ENCODE measurements at places on chromosomes 12 and 14.

DNA sequence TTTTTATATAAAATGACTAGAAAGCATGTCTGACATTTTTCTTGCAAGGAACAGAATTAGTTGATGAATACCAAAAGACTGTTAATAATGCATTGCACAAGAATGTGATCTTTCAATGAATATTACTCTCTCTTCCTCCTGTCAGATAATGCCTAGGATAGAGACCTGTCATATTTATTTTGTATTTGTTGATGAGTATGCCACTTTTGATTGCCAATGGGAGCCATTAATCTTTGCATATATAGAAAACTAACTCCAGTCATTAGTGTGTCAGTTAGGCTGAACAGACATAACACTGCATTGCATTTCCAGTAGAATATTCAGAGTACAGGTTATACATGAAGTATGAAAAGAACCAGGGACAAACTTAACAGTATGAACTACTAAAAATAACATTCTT lies 1125.3 kb downstream of the LRFN5 start:
- no peak for DNase-seq

DNA sequence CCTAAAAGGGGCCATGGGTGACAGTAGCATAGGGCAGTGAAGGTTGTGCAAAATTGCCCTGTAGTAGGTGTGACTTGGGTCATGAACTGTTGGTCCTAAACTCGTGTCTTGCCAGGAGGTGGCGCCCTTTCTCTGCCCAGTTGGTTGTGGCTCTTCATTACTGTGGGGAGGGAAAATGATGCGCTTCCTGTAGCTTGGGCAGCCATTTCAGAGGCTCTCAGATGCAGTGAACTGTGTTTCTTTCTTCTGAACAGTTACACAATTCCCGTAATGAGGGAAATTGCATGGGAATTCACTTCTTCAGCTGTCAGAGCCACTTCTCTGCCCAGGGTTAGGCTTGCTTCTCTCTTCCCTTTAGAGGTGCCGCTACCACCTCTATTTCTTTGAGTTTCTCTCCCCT lies 148.1 kb upstream of the NRXN3 start:
- peak; percentile 52 for DNase-seq

DNA sequence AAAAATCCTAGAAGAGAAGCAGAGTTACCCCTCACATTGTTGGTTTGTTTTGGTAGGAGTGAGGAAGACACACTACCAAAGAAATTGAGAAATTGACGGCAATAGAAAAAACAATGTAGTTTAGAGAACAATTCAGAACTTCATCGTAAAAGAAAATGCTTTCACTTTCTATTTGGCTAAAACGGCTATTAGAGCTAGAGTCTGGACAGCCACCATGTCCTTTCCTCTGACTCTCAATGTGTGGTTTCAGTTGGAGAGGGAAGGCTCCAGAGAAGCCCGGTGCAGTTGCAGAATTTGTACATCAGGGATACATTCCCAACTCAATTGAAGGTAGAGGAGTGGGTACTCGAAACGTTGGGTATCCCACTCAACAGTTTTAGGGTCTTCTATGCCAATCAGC lies 535.3 kb downstream of the GALC start:
- no peak for DNase-seq

GRCh38 chr12:31790759-31791158 lies 61.9 kb upstream of the AMN1 start:
- no peak for DNase-seq

DNA sequence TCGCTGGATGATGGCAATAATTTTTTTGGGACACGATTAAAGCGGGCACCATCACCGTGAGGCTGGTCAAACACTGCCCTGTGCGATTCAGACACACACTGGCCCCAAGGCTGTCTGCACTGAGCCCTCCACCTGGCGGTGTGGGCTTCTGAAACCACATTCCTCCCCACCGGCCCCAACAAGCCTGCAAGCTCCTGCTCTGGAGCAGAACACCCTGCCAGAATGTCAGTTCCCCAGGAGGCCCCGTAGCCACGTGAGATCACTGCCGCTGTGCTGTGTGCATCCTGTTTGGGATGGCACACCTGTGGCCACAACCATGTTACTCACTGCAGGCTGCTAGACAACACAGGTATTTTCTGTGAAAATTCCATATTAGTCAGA lies 7.9 kb downstream of the GSC start:
- no peak for DNase-seq

GRCh38 chr14:102749393-102750305 lies 27.6 kb upstream of the TRAF3 start:
- no peak for DNase-seq

GRCh38 chr14:64990296-64990695 lies 3.6 kb downstream of the FNTB start:
- no peak for DNase-seq

- DNase-seq: no peak
These were observed 16.0 kb downstream of the FOS start for GRCh38 chr14:75294649-75295033.

GRCh38 chr12:105477873-105478272 lies 147.4 kb downstream of the C12orf75 start:
- DNase-seq: no peak

DNA sequence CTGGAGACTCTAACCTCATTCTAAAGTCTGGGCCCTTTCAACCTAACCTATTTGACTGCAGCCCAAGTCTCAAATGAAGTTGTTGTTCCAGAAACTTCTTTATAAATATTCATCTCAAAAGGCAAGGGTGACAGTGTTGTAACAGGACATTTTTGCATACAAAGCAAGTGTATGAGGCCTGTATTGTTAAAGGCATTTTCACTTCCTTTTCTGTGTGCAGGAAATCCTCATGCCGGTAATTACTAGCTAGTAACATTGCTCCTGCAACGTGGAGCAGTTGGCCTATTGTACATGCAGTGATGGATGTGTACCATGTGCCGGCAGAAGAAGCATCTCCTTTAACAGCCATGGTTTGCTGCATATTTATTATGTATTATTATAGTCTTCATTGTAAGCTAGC lies 156.5 kb upstream of the RMST start:
- no peak for DNase-seq

DNA sequence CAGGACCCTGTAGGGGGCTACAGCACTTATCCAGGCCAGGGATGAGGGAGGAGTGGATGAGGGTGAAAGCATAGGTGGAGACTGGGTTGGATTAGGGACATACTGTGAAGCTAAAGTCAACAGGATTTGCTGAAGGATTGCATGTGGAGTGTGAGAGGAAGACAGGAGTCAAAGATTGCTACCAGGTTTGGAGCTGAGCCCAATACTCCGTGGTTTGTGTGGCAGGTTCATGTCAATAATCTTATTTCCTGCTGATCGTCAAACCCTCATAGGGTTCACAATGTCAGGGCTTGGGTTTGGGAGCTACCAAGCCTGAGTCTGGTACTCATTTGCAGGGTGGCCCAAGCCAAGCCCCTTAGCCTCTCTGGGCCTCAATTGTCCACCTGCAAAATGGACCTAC lies 77.1 kb upstream of the PLXNC1 start:
- no peak for DNase-seq

DNA sequence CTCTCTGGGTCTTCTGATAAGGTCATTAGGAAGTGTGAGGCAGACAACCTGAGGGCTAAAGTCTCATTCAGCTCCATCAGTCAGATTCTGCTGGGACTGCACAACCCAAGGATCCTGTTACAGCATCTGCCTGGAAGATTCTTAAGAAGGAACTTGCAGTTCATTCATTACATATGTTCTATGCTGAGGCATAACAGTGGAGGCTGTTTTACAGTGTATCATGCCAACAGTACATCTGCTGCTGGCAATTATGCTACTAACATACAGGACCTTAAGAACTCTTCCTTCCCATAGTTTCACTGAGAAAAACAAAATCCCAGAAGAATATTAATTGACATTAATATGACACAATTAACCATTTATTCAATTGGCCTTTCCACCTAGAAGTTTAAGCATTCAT lies 968.6 kb downstream of the DIO2 start:
- no peak for DNase-seq

GRCh38 chr12:92130999-92131398 lies 14.6 kb downstream of the BTG1 start:
- DNase-seq: no peak

DNA sequence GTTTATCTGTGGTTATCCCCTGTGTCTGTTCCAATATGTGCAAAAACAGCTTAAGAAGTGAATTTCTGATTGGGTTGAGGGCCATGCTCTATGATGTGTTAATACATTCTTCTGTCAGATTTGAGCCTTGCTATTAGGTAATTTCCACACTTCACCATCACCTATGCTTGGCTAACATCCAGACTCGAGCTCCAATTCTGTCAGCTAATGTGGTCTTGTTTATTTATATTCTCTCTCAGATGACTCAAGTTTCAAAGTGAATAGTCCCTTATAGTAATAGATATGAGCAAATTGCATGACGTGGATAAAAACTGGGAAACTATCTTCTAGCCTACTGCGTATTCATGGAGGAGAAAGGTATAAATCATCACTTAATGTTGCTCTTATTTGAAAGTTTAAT lies 451.3 kb downstream of the SNAPC1 start:
- peak; percentile 48 for DNase-seq

- peak; percentile 63 for DNase-seq
These were observed 716 bp downstream of the RIOX1 start for GRCh38 chr14:73491256-73492042.

- peak; percentile 46 for DNase-seq
These were observed 85.6 kb downstream of the MSRB3 start for GRCh38 chr12:65364046-65364445.

GRCh38 chr12:53963005-53963404 lies 8.3 kb downstream of the HOXC12 start:
- DNase-seq: no peak

- no peak for DNase-seq
These were observed 55.6 kb upstream of the CISTR start for GRCh38 chr12:53807322-53807860.

DNA sequence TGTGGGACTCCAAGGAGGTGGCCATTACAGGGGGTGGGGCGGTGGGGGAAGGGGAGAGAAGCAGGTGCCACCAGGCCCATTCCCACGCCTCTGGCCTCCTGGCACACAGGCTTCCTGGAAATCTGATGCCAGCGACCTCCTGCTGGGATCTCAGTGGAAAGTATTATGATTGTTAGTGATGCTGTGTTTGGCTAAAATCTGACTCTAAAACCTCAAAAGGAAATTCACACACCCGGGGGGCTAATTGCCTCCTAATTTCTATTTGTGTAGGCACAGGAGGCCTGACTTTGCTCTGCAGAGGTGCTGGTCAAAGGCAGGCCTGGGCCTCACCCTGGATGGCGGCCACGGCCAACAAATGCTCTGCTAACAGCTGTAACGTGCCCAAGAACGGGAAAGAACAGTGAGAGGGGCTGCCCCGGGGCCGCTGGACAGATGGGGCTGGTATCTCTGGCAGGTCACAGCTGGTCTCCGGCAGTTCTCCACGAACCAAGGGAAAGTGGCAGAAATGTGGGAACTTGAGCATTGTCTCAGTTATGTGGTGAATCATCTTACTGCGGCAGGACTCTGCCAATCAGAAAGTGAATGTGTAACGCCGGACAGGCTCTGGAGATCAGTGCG lies 14.3 kb downstream of the FAM181A start:
- DNase-seq: peak; percentile 38

GRCh38 chr12:64412459-64412858 lies 8.3 kb downstream of the XPOT start:
- peak; percentile 44 for DNase-seq

DNA sequence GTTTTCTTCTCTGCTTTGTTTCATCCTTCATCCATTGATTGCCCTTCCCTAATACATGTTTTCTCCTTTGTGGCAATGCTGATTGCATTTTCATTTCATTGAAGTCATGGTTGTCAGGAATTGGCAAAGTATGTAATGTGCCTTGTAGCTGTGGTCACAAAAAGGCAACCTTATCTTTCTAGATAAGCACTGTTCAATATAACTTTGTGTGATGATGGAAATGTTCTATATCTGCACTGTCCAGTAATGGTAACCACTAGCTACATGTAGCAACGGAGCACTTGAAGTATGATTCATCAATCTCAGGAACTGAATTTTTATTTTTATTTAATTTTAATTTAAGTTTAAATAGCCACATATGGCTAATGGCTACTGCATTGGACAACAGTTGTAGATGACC lies 79.8 kb downstream of the PCNX1 start:
- no peak for DNase-seq

- DNase-seq: no peak
These were observed 1.1 kb downstream of the EMP1 start for GRCh38 chr12:13197526-13198143.

GRCh38 chr12:5035618-5036017 lies 8.1 kb upstream of the KCNA5 start:
- DNase-seq: no peak

DNA sequence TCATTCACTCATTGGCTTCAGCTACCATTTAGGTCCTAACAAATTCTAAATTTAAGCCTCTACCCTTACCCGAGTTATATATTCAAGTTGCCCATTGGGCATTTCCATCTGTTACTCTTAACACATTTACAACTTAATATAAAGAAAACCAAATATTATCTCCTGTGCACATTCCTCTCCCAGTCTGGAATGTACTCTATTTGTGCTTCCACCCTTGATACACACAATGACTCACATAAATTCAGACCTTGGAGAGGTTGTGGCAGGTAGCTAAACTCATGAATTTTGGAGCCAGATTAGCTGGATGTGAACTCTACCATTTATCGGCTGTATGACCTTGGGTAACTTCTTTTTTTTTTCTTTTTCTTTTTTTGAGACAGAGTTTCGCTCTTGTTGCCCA lies 51.1 kb downstream of the BRMS1L start:
- no peak for DNase-seq

GRCh38 chr12:52417740-52418139 lies 11.6 kb upstream of the KRT82 start:
- no peak for DNase-seq

GRCh38 chr12:118033323-118033722 lies 16.8 kb downstream of the RFC5 start:
- no peak for DNase-seq

DNA sequence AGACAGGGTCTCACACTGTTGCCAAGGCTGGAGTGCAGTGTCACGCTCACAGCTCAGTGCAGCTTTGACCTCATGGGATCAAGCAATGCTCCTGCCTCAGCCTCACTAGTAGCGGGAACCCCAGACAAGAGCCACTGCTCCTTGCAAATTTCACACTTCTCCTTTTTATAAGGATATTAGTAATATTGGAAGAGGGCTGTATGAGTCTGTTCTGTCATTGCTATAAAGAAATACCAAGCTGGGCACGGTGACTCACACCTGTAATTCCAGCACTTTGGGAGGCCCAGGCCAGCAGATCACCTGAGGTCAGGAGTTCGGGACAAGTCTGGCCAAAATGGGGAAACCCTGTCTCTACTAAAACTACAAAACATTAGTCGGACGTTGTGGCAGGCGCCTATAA lies 12.9 kb upstream of the ORAI1 start:
- DNase-seq: no peak

- no peak for DNase-seq
These were observed 20.9 kb upstream of the PPP1CC start for GRCh38 chr12:110763583-110763982.

GRCh38 chr12:96495841-96496545 lies 6.6 kb downstream of the CFAP54 start:
- DNase-seq: no peak
